ENCODE measurements at places on chromosomes 5 and 9.

GRCh38 chr5:76638479-76638878 lies 15.3 kb upstream of the F2RL2 start:
- no peak for DNase-seq

DNA sequence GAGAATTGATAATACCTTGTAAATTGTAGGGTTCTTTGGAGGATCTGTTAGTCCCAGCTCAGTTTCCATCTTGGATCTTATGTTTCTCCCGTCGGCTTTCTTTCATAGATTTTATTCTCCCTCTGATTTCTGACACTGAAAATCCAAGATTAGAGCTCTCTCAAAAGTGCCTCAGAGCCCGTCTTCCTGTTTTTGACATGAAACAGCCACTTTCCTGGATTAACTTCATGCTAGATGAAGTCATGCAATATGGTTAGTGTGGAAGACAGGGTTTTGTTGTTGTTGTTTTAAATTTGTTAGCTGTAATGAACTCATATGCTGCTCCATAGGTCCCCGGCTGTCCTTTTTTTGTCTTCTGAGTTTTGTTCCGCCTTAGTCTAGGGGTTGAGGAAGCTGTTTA lies 51.6 kb upstream of the ZFR start:
- DNase-seq: no peak

DNA sequence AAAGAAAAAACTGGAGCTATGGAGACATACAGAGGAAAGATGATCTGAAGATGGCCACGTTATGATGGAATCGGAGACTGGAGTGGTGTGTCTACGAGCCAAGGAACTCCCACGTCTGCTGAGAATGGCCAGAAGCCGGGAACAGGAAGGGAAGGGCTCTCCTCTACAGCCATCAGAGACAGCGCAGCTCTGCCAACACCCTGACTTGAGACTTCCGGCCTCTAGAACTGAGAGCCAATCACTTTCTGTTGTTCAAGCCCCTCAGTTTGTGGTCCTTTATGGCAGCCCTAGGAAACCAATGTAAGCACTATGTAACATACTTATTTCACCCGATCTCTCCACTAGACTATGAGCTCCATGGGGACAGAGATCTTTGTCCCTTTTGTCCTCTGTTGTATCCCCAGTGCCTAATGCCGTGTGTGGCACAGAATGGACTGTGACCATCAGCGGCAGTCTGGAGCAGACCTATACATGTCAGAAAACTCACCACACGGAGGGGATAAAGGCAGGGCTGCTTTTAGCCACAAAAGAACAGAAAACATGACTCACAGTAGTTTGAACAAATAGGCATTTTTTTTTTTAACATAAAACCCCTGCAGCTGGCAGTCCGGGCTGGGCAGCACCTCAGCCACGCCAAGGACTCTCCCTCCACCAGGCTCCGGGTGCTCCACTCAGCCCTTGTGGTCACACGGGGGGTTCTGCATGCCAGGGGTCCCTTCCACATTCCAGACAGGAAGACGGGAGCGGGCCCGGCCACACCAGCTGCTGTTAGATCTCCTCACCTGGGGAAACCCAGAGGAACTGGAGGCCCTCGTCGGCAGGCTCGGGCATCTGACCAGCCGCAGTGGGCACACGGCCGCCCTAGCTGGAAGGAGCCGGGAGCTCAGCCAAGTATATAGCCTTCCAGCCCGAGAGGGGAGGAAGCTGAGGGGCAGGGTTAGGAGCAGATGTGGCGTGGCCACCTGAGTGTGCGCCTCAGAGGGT lies 16.1 kb upstream of the MXD3 start:
- peak; percentile 47 for DNase-seq

DNA sequence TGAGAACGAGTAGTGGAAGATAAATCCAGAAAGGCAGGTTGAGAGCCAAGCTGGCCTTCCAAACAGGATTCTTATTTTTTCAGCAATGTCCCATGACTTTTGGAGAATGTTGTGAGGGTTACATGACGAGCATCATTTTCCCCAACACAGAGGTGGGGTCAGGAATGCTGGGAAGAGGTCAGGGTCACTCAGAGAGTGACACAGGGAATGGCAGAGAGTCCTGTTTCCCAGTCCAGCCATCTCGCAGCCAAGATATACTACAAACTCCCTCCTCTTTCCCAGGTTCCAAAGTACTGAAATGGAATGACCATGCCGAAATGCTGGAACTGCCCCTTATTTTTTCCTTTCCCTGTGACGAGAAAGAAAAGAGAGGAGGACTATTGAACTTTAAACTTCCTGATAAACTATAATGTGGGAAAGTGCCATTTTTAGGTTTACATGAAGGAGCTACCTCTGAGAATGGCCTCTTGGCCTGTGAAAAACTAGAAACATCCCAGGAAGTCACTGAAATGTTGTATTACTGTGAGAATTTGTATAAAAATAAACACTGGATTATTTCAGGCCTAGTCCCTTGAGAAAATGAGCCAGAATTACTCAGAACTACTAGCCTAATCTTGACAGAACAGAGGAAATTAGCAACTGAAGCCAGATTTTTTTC lies 420.4 kb downstream of the CETN3 start:
- no peak for DNase-seq

DNA sequence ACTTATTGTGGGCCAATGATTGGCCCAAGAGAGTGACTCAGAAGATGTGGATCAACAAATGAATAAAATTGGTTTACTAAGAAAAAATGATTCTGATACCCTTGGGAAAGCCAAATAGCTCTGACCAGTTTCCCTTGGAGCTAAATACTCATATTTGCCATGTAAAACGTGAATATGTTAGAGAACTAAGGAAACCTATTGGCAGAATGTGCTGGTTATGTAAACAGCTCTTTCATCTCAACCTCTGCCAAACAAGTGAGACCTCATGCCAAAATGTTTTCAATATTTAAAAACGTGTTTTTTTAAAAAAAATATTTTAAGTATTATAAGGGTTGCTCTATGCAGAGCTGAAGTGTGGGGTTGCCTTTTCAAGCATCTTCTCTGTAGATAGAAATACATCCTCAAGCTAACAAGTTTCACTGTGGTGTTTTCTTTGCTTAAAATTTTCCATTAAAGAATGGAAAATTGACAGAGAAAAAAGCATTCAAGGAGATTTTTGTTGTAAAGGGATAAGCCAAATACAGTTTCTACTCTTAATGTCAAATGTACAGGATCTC lies 186.9 kb upstream of the TUT7 start:
- no peak for DNase-seq

GRCh38 chr5:169544264-169544950 lies 39.2 kb upstream of the SPDL1 start:
- DNase-seq: no peak

DNA sequence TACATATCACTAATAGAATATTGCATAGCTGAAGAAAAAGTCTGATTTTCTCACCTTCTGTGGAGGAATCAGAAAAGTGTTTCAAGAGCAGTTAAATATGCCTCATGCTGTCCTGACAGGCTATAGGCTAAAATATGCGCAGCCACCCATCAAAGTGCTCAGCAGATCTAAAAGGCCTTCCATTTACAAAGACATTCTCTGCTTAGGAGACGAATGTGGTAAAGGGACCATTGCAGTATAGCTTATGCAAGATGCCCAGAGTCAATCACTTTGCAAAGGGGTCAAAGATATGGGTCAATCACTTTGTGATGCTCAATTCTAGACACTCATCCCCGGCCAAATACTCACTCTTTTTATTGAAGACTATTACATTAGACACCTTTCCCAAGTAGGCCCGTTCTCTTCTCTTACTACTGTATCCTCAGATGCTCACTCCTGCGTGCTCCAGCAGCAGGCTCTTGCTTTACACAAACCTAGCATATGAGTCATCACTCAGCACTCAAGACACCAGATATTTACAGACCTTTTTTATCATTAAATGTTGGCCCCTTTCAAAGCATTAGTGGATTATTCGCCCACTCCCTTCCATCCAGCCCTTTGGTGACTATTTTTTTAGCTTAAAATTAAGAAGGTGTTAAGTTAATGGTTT lies 568.2 kb upstream of the CDH18 start:
- DNase-seq: no peak

DNA sequence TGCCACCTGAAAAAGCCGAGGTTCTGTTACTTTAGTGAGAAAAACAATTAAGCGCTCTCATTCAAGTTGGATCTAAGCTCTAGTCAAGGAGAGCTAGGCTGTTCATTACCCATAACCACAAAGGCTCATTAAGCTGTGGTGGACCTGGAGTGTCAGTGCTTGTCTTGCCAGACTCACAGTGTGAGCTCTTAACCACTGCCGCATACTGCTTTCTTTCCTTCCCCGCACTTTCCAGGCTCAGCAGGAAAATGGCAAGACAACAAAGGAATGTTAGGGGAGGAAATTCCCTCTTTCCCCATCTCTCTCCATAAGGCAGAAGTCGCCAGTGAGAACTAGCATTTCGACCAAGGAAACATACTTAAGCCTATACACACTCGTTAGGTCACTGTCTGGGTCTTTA lies 467.3 kb downstream of the ENC1 start:
- DNase-seq: no peak

- DNase-seq: no peak
Measured at GRCh38 chr5:15993919-15994318, 185.7 kb downstream of the MARCHF11 start.

- peak; percentile 31 for DNase-seq
Measured at GRCh38 chr5:134549714-134550113, 24.2 kb downstream of the JADE2 start.

DNA sequence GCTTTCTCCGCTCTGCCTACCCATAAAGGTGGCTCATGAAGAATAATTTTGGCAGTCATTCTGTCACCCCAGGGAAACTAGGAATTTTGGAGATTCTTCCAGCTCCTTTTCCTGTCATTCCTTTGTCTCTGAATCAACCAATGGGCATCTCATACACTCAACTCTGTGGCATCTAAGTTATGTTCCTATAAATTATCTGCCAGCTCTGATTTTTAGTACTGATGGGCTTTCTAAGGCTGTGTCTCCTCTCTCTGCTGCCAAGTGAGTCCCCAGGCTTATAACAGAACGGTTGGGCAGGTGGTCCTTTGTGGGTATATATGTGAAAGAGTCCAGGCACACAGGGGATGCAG lies 226.8 kb downstream of the NMUR2 start:
- DNase-seq: no peak

GRCh38 chr9:123865226-123866000 lies 64.5 kb downstream of the DENND1A start:
- no peak for DNase-seq

DNA sequence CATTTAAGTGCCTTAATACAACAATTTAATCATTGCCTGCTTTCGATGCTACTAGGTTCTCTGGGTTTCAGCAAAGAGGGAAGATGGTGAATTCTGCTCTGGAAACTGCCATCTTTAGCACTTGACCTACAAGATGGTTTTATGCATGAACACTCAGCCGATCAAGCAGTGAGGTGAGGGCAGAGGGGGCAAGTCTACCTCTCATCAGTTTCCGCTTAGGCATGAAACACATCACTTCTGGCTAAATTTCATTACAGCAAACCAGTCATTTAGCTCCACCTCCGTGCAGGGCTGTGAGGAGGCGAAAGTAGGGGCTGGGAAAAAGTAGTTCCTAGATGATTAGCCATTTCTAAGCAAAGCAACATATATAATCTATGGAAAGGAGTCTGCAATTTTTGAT lies 1018.0 kb downstream of the CDH18 start:
- no peak for DNase-seq

DNA sequence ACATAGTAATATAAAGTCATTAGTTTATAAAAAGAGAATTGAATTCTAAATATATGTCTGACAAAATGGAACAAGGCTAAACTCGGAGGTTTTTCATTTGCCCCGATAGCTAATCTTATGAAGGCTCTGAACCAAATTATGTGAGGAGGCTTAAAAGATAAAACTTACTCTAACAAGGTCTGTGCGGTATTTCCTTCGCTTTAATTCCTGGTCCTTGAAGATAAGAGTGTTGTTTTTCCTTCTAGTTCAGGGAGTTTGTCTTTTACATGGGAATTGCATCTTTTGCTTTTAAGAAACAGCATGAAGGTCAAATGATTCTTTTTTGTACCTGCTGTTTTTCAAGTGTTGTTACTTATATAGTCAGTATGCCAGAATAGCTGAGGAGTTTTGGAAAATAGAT lies 68.2 kb downstream of the UBE2QL1 start:
- no peak for DNase-seq

DNA sequence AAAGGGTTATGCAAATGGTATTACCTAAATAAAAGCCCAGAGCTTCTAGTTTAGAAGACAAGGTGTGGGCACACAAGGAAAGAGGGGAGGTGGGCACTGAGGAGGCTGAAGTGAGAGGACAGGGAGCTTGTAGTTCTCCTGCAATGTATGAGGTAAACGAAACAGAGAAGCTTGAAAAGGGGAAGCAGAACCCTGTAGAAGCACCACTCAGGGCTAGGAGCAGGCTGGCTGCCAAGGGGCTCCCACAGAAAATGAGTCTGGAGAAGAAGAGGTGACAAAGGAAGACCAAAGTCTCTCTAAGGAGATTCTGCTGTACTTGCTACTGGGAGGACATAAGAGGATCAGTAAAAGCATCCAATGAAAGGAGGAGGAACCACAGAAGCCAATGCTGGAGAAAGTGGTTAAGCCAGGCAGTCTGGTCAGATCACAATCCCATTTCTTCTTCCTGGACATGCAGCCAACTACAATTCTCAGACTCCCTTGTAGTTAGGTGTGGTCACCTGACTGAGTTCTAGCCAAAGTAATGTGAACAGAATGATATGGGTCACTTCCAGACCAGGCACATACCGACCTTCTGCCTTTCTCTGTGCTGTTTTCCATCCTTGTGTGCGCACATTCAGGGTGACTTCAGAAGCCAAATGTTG lies 174.5 kb upstream of the MAP3K1 start:
- DNase-seq: no peak

DNA sequence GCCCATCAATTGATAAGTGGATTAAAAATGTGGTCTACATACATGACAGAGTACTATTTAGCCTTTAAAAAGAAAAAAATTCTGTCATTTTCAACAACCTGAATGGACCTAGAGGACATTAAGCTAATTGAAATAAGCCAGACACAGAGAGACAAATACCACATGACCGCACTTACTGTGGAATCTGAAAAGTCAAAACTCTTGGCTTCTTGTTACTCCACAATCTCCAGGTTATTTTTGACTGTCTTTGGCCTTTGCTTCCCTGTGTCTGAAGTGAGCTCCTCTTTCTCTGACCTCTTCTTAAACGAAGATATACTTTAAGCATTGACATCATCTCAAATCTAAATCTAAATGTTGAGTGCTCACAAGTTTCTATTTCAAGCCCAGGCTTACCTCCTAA lies 265.5 kb upstream of the ADRA1B start:
- no peak for DNase-seq

GRCh38 chr9:2039294-2040180 lies 24.4 kb downstream of the SMARCA2 start:
- no peak for DNase-seq

- peak; percentile 82 for DNase-seq
Measured at GRCh38 chr5:119267958-119268386, 87.8 kb upstream of the TNFAIP8 start.

DNA sequence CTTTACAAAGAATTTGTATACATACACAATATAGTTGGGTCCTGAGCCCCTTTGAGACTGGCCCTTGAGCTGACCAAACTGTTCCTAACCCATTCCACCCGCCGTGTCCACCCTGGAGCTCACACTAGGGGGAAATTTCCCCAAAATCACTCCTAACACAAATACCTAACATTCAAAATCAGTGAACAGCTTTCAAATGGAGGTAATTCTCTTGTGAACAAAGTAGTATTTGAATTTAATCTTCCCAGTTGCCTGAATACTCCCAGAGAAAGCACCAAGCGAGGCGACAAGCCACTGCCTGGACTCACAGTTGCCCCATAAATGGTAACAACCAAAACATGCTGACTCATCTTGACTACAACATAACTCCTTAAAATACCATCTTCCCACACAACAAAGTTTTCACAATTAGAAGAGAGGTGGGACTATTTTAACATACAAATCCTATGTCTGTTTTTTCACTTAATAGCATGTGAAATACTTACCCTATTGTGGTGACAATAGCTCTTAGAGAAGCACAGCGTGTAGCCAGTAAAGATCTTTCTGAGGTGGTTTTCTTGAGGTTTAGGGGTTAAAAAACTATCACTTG lies 31.7 kb upstream of the SCAMP1 start:
- DNase-seq: no peak
